Stimulated activated CD8-positive, alpha-beta memory T cell treated with anti-CD3 and anti-CD28 coated beads, Interleukin-2, amount 100 ng/mL, for 48 hours (primary cell): ENCODE measurements at places on chromosomes 13 and 19.
A peak's percentile ranks its signal among the peaks of the same experiment; 100 is the strongest.

DNA sequence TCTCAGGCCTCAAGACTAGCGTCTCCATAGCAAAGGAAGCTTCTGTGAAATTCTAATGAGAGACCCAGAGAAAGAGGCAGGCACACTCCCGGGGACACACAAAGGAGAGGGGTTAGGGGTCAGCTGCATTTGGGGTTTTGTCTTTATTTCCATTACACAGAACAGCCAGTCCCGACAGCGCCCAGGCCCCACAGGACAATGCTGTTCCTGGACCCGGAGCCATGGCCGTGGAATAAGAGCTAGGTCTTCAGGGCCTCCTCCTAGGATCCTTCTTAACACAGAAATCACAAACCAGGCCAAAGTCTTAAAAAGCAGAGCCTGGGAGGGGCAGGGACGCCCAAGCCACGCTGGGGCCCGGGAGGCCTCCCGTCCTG is 22.8 kb downstream of the KCTD15 start:
- no peak for DNase-seq

DNA sequence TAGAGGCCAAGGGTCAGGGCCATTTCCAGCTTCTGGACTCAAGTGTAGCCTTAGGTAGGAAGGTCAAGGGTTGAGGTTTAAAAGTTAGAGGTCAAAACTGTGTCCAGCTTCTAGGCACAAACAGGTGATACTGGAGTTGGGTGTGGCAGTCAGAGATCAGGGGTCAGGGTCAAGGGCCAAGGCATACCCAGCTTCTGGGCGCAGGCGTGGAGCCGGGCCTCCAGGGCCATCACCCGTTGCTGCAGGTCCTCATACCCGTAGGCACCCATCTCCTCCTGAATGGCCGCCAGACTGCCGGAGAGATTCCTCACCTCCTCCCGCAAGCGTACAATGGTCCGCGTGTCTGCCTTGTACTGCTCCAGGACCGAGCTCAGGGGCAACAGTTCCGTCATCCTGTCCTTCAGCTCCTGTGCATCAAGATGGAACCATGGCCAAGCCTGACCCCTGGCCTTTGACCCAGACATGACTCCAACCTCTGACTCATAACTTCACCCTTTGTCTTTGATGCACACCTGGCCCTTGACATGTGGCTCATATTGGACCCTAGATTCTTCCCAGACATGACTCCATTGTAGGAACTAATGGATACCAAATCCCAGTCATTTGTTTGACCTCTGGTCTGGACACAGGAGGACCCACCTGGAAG is 22.1 kb downstream of the PIN1 start:
- DNase-seq: no peak

DNA sequence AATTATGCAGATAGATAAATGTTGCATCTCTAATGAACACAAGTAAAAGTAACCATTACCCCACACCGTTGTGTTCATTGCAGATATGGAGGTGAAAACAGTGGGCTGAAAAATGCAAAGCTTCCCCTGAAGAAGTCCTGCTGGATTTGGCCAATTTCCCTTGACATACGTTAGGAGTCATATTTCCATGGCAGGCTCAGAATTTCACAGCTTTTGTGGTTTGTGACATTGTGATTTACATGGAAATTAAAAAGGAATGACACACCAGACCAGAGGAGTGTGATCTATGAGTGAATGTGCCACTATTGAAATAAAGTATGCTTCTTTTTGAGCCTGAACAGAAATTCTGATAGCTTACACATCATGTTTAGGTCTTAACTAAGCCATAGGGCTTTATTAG is 221.1 kb upstream of the TMTC4 start:
- DNase-seq: no peak

DNA sequence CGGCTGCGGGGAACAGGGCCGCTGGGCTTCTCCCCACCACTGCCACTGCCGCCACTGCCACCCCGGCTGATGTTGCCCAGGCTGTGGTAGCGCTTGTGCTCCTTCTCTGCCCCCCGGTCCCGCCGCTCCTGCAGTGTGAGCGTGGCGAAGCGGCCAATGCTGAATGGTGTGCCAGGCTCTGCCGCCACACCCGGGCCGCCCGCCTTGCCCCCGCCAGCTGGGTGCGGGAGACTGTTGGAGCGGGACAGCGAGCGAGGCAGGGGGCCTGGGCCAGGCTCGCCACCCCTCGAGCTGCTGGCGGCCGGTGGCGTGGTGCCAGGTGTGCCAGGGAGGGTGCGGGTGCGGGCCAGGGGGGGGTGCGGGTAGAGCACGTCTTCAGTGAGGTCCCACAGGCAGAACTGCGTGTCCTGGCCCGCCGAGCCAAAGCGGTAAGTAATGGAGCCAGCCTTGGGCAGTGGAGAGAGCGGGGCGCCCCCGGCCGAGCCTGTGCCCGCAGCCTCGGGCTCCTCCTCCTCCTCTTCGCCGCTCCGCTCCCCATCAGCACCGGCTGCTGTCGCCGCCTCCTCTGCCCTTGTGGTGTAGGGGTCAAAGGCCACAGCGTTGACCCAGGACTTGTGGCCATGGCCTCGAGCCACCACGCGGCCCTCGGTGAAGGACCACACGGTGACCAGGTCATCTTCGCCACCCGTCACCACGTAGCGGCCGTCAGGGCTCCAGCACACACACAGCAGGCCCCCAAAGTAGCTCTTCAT is 3.7 kb upstream of the DMPK start:
- DNase-seq: no peak

DNA sequence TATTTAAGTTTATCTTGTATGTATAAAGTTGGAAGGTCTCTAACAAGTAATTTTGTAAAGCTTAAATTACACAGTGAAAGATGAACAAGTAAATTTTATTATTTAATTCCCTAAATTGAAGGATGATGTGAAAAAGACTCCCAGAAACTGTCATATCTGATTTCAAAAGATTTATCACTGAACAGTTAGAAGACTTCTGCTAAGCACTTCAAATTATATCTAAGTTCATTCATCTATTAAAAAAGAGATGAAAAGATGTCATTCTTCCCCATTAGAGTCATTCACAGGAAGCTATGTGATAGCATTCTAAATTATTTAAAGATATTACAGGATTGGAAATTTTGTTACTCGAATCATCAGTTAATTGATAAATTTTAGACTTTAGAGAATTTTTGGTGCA is 359.4 kb downstream of the ITGBL1 start:
- no peak for DNase-seq

GRCh38 chr19:50817941-50818858 is 5.4 kb downstream of the KLK1 start:
- peak; percentile 63 for DNase-seq

DNA sequence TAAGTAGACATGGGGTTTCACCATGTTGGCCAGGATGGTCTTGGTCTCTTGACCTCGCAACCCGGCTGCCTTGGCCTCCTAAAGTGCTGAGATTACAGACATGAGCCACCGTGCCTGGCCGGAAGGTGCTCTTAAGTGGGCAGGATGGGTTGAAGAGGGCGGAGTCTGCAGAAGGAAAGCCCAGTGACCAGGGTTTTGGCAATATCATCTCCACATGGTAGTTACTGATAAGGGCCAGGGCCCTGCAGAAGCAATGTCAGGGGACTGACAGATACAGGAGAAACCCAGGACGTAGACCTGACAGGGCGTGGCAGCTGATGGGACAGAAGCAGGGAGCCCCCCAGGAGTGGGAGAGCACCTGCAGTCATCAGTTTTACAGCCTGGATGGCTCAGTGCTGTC is 45.7 kb upstream of the RNF113B start:
- DNase-seq: no peak

GRCh38 chr13:98105929-98106336 is 37.0 kb upstream of the FARP1 start:
- no peak for DNase-seq

- no peak for DNase-seq
Observed at GRCh38 chr19:11722414-11722813, 16.3 kb downstream of the ZNF823 start.

DNA sequence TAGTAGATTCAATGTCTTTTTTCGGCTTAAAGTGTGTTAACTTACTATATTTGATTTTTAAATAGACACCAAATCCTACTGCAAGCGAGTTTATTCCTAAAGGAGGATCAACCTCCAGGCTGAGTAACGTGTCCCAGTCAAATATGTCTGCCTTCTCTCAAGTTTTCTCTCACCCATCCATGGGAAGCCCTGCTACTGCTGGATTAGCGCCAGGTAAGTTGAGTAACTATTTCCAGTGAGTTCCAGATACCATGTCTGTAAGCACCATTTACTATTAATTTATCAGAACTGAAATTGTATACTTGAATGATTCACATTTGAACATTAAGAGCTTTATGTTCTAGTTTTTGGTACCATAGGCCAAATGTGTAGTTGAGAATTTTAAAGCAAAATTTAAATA is 81.8 kb downstream of the PAN3 start:
- no peak for DNase-seq

DNA sequence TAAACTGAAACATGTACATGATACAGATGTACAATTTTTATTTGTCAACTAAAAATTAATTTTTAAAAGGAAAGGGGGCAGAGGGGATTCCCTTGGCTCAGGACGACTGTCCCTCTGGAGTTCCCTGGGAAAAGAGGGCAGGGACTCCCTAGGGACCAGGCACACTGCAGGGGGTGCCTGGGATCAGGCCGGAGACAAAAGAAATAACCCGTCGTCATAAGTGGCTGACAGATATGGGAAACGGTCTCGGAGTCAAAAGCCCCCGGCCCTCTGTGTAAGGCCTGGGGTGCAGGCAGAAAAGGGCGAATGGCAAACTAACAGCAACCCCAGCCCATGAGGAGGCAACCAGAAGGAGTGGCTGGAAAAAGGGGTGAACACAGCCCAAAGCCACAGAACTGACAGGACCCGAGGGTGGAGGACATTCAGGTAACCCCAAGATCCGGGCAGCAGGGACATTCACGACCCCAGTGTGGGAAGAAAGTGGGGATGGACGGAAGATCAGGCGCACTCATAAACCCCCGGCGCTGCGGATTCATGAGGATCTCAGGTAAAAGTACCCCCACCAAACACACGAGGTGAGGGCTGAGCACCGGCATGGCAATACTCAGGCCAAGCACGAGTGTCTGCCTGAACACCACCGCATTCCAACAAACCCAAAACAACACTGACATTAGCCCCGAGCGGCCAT is 6.7 kb downstream of the MLLT1 start:
- no peak for DNase-seq

DNA sequence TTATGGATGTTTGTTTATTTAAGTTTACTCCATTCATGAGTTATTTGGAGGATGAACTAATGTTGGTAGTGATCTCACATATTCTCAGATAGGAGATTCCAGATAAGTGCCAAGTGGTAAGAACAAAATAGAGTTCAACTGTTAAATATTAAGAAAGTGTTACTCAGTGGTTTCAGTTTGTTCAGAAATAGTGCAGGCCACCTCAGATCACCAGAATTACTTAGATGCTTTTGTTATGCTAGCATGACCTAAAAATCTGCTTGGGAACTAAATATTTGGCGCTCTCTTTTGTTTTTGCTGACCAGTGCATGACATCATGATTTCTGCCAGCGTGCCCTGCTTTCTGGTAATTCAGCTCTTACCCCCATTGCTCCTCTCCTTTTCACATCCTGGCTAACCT is 15.6 kb downstream of the CLDN10 start:
- no peak for DNase-seq

GRCh38 chr19:39946532-39946931 is 12.1 kb upstream of the FCGBP start:
- no peak for DNase-seq
